ENCODE measurements at places on chromosomes 13 and 19.

- DNase-seq = no peak
Observed at GRCh38 chr13:95874286-95874685, 178.9 kb downstream of the UGGT2 start.

- peak; percentile 76 for DNase-seq
Observed at GRCh38 chr13:106416645-106417044, 118.8 kb downstream of the EFNB2 start.

GRCh38 chr19:43726736-43727592 is 11.1 kb downstream of the IRGC start:
- DNase-seq = peak; percentile 42

DNA sequence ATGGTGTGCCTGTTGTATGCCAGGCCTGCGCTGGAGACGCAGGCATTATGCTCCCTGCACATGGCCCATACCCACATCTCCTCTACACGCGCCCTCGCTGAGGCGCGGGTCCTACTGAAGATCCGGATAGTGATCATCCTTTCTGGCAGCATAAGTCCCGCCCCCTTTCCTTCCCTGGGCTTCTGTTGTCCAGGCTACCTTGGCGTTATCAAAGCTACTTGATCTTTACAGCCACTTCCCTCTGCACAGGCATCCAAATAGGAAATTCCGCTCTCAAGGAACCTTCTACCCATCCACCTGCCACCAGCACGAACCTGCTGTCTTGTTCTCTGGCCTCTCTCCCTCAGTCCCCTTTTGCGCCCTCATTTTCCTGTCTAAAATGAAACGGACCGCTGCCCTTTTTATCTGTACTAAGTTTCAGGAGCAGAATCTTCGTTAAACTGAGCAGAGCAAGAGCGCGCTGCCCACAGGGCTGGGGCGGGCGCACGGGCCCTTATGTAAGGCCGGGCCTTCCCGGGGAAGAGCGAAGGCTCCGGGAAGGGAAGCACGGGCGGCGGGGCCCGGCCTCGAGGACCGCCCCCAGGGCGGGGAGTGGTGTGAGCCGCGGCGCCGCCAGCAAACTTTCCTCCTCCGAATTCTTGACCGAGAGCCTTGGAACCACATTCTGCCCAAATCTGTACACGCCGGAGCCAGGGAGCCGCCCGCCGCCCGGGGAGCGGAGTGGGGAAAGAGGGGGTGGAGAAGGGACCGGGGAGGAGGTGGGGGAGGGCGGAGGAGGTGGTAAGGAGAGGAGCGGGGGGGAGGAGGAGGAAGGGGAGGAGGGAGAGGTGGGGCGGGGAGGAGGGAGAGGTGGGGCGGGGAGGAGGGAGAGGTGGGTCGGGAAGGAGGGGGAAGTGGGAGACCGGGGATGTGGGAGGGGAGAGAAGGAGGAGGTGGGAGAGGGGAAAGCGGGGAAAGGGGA is 920 bp upstream of the UBE2L5 start:
- peak; percentile 82 for DNase-seq

DNA sequence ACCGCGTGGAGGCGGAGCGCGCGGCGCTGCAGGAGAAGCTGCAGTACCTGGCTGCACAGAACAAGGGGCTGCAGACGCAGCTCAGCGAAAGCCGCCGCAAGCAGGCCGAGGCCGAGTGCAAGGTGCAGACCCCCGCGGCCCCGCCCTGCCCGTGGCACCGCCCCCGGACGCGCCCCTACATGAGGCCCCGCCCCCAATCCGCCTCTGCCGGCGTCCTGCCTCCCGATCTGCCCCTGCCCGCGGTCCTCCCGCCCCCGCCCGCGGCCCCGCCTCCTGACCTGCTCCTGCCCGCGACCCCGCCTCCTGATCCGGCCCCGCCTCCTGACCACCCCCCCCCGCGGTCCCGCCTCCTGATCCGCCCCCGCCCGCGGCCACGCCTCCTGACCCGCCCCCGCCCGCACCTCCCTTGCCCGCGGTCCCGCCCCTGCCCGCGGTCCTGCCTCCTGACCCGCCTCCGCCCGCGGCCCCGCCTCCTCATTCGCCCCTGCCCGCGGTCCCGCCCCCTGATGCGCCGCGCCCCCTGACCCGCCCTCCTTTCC is 11.7 kb downstream of the PRR36 start:
- no peak for DNase-seq

GRCh38 chr19:49533551-49534488 is 6.0 kb downstream of the RCN3 start:
- peak; percentile 61 for DNase-seq

GRCh38 chr13:47332149-47332548 is 435.3 kb upstream of the HTR2A start:
- DNase-seq = peak; percentile 31

GRCh38 chr19:29966588-29967249 is 24.7 kb downstream of the URI1 start:
- peak; percentile 19 for DNase-seq

- DNase-seq = peak; percentile 85
Observed at GRCh38 chr13:106318941-106319411, 216.5 kb downstream of the EFNB2 start.

DNA sequence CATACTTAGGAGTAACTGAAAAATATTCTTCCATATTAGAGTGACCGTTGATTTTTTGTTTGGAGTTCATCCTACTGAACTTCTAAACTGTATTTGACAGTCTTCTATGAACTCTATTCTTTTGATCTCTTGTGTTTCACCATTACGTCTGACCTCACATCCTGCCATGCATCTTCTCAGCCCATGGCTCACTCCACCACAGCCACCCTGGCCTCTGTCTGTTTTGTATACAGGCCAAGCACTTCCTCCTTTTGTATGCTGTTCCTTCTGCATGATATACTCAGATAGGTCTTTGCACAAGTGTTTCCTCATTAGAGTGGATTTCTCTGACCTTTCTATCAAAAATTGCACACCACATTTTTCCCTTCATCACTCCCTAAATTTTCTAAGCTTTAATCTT is 119.9 kb downstream of the MAB21L1 start:
- no peak for DNase-seq

GRCh38 chr13:66794340-66795031 is 435.6 kb downstream of the PCDH9 start:
- DNase-seq = no peak

- no peak for DNase-seq
Observed at GRCh38 chr19:50387868-50388245, 3.7 kb downstream of the POLD1 start.

- no peak for DNase-seq
Observed at GRCh38 chr19:38264486-38265212, at the start of gene SPINT2. Gene SPINT2, plus strand, starts transcription at chr19:38264573. Its CDS starts 320 bp downstream, at chr19:38264893.

- DNase-seq = peak; percentile 6
Observed at GRCh38 chr13:46817095-46817494, 20.1 kb upstream of the ESD start.

GRCh38 chr19:11964858-11965645 is at the start of gene ZNF763:
Gene ZNF763, plus strand, starts transcription at chr19:11965040. Its CDS starts 169 bp downstream, at chr19:11965209.
- DNase-seq = peak; percentile 84

Measured in RPMI7951 (cell line).